Vagina (tissue), 2 donors: ENCODE measurements at places on chromosomes 16 and 17. TPM values are rescaled to one million over a fixed set of nuclear protein-coding genes. Genes with fewer than 3 reads are reported as not detected.
A peak's percentile ranks its signal among the peaks of the same experiment; 100 is the strongest.

- no peaks in the 10 kb centered on the region for H3K36me3 ChIP-seq
- H3K27ac ChIP-seq: no peak overlapping the region
- H3K4me3 ChIP-seq: no peak overlapping the region
- H3K4me1 ChIP-seq: no peaks in the 10 kb centered on the region
Observed at GRCh38 chr17:44926821-44927525, 11.7 kb upstream of the GFAP start.

DNA sequence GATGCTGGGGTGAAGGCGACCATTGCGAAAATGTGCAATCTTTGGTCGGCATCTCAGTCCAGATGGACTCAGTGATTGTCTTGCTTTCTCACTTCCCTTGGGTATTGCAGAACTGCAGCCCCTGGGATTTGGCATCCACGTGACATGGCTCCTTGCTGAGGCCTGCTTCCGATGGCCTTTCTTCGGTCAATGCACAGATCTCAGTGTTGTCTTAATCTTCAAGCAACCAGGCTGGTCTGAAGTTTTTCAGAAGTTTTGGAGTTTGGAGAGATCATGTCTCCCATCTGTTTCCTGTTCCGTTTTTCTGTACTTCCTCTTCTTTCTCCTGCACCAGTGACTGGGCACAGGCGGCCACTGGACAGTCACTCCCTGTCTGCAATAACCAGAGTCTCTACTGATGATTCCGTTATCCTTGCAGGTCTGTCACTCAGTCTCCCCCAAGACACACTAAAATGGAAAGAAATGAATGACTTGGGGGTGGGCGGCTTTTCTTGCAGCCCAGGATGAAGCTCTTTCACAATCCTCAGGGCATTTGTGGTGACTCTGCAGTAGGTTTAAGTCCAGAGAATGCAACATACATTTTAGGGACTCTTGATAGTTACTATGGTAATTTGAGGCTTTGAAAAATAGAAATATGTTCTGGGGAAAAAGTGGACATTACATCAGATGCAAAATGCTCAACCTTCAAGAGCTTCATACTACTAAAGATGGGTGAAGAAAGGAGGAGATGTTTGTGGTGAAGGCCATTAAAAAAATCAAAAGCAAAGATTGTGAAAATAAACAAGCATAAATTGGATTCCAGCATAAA is 106.3 kb upstream of the ZFHX3 start:
- DNase-seq: no peak
- no peaks in the 10 kb centered on the region for H3K4me1 ChIP-seq
- H3K27ac ChIP-seq: no peak overlapping the region
- no peak overlapping the region for H3K4me3 ChIP-seq

DNA sequence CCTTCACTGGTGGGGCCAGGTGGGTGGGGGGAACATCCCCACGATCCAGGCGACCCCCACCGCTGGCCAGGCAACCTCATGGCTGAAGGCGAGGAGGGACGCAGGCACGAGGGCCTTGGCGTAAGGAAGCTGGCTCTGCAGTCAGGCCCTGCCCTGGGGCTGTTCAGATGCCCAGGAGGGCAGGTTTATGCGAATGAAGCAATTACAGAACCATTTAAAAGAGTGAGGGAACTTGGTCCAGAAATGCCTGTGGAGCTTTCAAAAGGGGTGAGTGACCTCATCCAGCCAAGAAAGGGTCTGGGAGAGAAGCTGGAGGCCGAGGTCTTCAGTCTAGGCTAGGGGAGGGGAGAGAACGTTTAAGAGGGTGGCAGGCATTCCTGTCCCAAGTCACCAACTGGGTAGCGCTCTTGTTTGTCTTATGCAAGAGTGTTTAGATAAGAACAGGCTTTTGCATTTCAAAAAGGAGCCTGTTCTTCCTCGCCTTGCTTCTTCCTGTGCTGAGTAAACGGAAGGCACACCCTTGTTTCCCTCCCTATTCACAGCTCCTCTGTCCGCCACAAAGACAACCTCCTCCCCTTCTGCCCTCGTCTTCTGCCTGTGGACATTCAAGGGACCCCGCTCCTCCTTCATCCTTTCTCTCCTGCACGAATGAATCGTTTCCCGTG is 183.5 kb upstream of the SDK2 start:
- H3K36me3 ChIP-seq: no peaks in the 10 kb centered on the region
- H3K27ac ChIP-seq: no peak overlapping the region
- H3K27me3 ChIP-seq: no peaks in the 10 kb centered on the region
- DNase-seq: no peak

DNA sequence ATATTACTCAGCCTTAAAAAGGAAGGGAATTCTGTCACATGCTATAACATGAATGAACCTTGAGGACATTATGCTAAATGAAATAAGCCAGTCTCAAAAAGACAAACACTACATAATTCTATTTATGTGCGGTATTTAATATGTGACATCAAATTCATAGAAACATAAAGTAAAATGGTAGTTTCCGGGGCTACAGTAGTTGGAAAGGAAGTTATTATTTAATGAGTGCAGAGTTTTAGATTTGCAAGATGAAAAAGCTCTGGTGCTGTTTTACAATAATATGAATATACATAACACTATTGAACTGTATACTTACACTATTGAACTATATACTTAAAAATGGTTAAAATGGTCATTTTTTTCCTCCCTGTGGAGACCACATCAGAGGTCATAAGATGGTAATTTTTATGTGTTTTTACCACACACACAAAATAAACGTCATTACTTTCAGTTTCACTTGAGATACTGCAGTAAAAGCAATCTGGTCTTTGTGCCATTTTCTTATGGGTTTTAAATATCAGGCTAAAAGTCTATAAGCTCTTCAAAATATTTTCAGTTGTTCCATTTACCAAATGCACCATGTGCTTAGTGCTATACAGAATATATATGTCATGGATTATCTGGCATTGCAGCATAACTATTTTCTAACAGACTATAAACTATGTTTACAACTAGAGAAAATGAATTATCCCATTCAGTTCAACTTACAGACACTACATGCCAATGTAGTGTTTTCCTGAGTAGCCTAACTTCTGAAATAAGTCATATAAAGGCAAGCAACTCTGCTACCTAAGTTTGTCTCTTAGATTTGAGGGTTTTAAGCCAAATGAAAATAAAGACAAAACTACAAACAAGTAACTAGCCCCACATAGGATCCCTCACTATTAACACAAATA is 90.9 kb downstream of the SPAG9 start:
- peak overlapping the region; percentile 25 for H3K4me3 ChIP-seq
- H3K27me3 ChIP-seq: no peaks in the 10 kb centered on the region
- DNase-seq: no peak
- H3K4me1 ChIP-seq: peaks cover 17% of the 10 kb centered on the region

DNA sequence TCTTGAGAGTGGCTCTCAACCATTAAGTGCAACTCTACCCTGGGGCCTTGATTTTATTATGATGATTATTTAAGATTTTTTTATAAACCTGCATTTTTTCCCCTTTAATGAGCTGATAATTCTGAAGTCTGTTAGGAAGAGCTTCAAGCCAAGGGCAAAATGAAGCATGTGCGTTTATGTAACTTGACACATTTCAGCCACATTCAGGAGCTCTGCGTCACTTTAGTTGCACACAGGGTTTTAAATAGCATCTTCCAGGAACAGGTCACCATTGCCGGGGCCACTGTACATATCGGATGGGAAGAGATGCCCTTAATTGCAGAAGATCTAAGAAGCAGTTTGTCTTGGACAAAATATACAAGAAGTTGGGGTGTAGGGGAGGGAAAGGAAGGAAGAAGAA is 89.6 kb downstream of the BMERB1 start:
- no peak overlapping the region for H3K4me3 ChIP-seq
- H3K27ac ChIP-seq: no peak overlapping the region
- no peak for DNase-seq
- no peaks in the 10 kb centered on the region for H3K36me3 ChIP-seq

- no peak for DNase-seq
- no peaks in the 10 kb centered on the region for H3K27me3 ChIP-seq
- H3K27ac ChIP-seq: no peak overlapping the region
- H3K36me3 ChIP-seq: no peaks in the 10 kb centered on the region
- H3K4me1 ChIP-seq: no peaks in the 10 kb centered on the region
- no peak overlapping the region for H3K4me3 ChIP-seq
Observed at GRCh38 chr17:28204244-28204643, 114.8 kb upstream of the TMEM97 start.

GNGT2 gene
- 6.6 TPM for total RNA-seq

- no peaks in the 10 kb centered on the region for H3K36me3 ChIP-seq
- peaks cover 40% of the 10 kb centered on the region for H3K4me1 ChIP-seq
- H3K4me3 ChIP-seq: no peak overlapping the region
- DNase-seq: no peak
Observed at GRCh38 chr16:20850981-20851380, 44.7 kb downstream of the REXO5 start.

DNA sequence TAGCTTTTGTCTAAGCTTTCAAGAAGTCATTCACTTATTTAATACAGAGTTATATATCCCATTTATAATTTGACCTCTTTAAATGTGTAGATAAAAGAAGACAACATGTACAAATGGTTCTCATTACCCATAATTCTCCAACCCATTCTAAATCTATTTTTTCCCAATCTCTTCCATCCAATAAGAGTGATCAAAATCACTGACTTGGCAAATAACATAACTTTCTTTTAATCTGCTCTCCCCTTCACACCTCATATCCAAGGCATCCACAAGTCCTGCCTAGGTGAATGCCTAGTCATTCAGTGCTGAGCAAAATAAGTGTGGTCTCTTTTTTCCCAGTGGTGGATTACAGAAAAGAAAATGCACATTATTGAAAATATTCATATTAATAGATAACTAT is 1231.1 kb downstream of the CDH11 start:
- no peaks in the 10 kb centered on the region for H3K4me1 ChIP-seq
- H3K36me3 ChIP-seq: no peaks in the 10 kb centered on the region
- H3K4me3 ChIP-seq: no peak overlapping the region
- no peaks in the 10 kb centered on the region for H3K27me3 ChIP-seq

- H3K36me3 ChIP-seq: no peaks in the 10 kb centered on the region
- DNase-seq: no peak
- H3K27ac ChIP-seq: peak overlapping the region; percentile 70
- H3K4me1 ChIP-seq: peaks cover 40% of the 10 kb centered on the region
Observed at GRCh38 chr16:75343941-75344340, 89.4 kb downstream of the CFDP1 start.

DNA sequence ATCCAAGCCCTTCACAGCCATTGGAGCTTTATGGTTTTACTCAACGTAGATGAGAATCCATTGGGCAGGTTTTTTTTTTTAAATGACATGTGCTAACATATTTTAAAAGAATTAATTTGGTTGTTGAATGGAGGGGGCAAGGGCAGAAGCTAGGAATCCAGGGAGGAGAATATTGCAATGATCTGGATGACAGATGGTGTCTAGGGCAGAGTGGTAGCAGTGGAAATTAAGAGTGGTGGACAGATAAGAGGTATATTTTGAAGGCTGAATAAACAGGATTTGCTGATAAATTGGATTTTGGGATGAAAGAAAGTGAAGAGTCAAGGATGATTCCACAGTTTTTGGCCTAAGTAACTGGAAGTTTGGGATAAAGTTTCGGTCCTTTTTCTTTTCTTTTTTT is 54.8 kb upstream of the DHX40 start:
- no peaks in the 10 kb centered on the region for H3K4me1 ChIP-seq
- no peak for DNase-seq
- H3K36me3 ChIP-seq: no peaks in the 10 kb centered on the region
- H3K4me3 ChIP-seq: no peak overlapping the region

DNA sequence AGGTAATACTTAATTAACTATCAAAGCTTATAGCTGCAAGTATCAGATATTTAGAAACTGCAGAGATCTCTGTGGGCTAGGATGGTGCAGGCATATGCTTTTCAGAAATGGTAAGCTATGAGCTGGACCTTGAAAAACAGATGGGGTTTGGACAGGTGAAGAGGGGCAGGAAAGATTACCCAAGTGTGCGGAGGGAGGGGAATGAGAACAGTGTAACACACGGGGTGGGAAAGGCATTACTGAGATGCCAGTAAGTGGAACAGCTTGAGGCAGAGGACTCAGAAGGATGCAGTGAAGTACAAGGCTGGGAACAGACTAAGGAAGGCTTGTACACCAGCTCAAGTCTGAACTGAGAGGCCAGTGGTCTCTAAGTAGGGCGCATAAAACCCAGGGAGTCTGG is 22.1 kb upstream of the EVPL start:
- H3K27me3 ChIP-seq: no peaks in the 10 kb centered on the region
- no peak overlapping the region for H3K4me3 ChIP-seq
- H3K36me3 ChIP-seq: no peaks in the 10 kb centered on the region
- DNase-seq: no peak

DNA sequence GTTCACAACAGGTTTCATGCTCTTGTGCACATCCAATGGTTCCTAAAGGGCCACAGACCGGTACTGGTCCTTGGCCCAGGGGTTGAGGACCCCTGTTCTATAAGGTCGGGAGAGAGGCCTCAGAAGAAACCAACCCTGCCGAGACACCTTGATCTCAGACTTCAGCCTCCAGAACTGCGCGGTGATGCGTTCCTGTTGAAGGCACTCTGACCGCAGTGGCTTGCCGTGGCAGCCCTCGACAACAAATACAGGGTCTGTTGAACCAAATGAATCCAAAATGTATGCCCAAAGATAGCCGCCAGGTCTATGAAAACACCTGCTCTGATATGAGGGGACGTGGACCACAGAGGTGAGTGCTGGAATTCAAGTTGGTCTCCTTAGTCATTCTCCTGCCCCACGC is 389.8 kb downstream of the SEC14L1 start:
- H3K36me3 ChIP-seq: no peaks in the 10 kb centered on the region
- no peak for DNase-seq
- no peak overlapping the region for H3K4me3 ChIP-seq
- H3K4me1 ChIP-seq: peaks cover 11% of the 10 kb centered on the region

ARHGAP44 gene
- total RNA-seq: 3.2 TPM

- H3K4me3 ChIP-seq: no peak overlapping the region
- H3K4me1 ChIP-seq: peaks cover 34% of the 10 kb centered on the region
- H3K27ac ChIP-seq: no peak overlapping the region
- H3K36me3 ChIP-seq: no peaks in the 10 kb centered on the region
- H3K27me3 ChIP-seq: no peaks in the 10 kb centered on the region
- DNase-seq: no peak
Observed at GRCh38 chr17:61310590-61310989, 89.1 kb upstream of the TBX2 start.

TTYH2 gene
- total RNA-seq: 3.4 TPM

GRCh38 chr17:56832446-56832845 is 1.3 kb downstream of the C17orf67 start:
- peak overlapping the region; percentile 82 for H3K4me3 ChIP-seq
- H3K4me1 ChIP-seq: peaks cover 46% of the 10 kb centered on the region
- H3K27me3 ChIP-seq: no peaks in the 10 kb centered on the region
- peak overlapping the region; percentile 97 for H3K27ac ChIP-seq
- H3K36me3 ChIP-seq: no peaks in the 10 kb centered on the region

WNK4 gene
- 1.2 TPM for total RNA-seq

DNA sequence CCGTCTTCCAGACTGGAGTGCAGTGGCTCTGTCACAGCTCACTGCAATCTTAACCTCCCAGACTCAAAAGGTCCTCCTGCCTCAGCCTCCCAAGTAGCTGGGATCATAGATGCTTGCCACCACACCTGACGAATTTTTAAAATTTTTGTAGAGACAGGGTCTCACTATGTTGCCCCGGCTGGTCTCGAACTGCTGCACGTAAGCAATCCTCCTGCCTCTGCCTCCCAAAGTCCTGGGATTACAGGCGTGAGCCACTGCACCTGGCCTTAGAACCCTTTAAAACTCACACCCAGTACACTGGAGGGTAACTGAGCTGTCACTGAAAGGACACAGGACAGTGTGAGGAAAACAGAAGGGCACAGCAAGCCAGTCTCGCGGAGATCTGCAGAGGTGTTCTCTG is 97.6 kb upstream of the NOL11 start:
- no peaks in the 10 kb centered on the region for H3K27me3 ChIP-seq
- no peak overlapping the region for H3K27ac ChIP-seq
- H3K4me3 ChIP-seq: no peak overlapping the region
- no peaks in the 10 kb centered on the region for H3K36me3 ChIP-seq
- peaks cover 8% of the 10 kb centered on the region for H3K4me1 ChIP-seq

- DNase-seq: no peak
- H3K27me3 ChIP-seq: peaks cover 4% of the 10 kb centered on the region
- H3K36me3 ChIP-seq: no peaks in the 10 kb centered on the region
- no peaks in the 10 kb centered on the region for H3K4me1 ChIP-seq
Observed at GRCh38 chr17:36705874-36706731, 104.7 kb downstream of the MRM1 start.

DNASE1L2 gene
- 0.74 TPM for total RNA-seq
